ENCODE measurements at places on chromosomes 4 and X.
A peak's percentile ranks its signal among the peaks of the same experiment; 100 is the strongest.

DNA sequence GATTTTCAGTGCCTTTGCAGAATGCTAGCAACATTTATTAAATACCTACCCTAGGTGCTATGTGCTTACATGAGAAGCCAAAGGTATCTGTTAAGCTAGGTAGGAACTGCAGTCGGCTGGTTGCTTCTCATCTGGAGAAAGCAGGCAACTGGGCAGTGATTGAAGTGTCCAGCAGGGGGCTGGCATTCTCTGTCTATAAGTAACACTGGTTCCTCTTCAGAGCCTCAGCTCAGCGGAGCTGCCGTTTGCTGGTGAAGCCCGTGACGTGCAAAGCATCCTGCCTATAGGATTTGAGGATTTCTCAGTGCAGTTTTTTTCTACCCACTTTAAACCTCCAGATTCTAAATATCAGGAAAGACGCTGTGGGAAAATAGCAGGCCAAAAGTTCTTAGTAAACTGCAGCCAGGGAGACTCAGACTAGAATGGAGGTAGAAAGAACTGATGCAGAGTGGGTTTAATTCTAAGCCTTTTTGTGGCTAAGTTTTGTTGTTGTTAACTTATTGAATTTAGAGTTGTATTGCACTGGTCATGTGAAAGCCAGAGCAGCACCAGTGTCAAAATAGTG lies at the start of gene GRPR:
Gene GRPR (plus strand): TSS at position 344 of the 565 bp plus-strand sequence. CDS start 389 bp downstream, outside the sequence.
- no peak within 1 kb of the TSS for H3K4me3 ChIP-seq
- no peaks in the 10 kb centered on the region for H3K36me3 ChIP-seq
- H3K27ac ChIP-seq: no peak within 1 kb of the TSS
- no peaks in the 10 kb centered on the region for H3K4me1 ChIP-seq

DNA sequence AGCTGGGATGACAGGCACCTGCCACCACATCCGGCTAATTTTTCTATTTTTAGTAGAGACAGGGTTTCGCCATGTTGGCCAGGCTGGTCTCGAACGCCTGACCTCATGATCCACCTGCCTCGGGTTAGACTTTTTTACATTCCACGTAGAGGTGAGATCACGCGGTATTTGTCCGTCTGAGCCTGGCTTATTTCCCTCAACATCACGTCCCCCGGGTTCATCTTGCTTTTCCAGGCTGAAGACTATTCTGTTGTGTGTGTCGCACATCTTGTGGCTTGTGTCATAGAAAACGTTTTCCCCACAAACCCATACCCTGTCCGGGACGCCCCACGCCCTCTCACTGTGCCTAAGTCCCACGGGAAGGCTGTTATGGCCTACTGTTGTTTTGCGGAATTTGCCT lies 185.3 kb downstream of the CRLF2 start:
- H3K36me3 ChIP-seq: no peaks in the 10 kb centered on the region
- no peak overlapping the region for H3K27ac ChIP-seq
- no peak overlapping the region for H3K4me3 ChIP-seq
- no peaks in the 10 kb centered on the region for H3K27me3 ChIP-seq

DNA sequence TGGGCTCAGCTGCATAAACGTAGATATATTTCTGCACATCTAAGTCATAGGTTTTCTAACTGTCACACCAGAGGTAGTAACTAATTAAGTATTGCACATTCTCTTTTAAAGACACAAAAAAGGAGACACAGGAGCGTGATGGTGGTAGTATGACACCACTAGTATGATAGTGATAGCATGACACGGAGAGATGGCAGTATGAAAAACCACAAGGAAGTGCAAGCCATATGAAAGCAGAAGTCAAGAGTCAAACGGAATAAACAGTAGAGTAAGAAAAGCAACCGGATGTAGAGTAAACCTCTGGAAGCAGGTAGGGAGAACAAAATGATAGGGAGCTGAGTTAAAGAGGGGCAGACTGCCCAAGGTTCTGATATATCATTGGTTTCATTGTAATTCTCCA lies 382.2 kb upstream of the INTU start:
- no peak overlapping the region for H3K27ac ChIP-seq
- H3K36me3 ChIP-seq: no peaks in the 10 kb centered on the region
- H3K4me1 ChIP-seq: no peaks in the 10 kb centered on the region

- no peaks in the 10 kb centered on the region for H3K27me3 ChIP-seq
- DNase-seq: no peak
- H3K4me1 ChIP-seq: peaks cover 8% of the 10 kb centered on the region
- no peaks in the 10 kb centered on the region for H3K36me3 ChIP-seq
Observed at GRCh38 chr4:41992967-41993857, 2.9 kb downstream of the SLC30A9 start.

DNA sequence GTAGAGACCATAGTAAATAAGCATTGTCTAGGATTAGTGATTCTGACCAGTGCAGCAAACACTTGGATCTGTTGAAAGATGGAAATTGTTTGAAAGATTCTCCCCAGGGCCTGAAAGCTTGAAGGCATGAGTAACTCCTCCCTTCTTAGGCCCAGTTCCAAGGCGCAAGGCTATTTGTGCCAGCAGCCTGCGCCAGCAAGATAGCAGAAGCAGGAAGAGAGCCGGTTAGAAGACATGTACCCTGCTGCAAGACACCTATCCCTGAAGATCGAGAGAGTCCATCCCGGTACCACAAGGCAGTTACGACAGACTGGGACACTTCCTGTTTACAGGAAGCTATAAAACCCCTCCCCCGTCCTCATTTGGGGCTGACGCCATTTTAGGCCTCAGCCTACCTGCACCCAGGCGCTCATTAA lies 72.4 kb upstream of the JADE1 start:
- no peaks in the 10 kb centered on the region for H3K36me3 ChIP-seq
- no peak for DNase-seq
- no peak overlapping the region for H3K27ac ChIP-seq
- no peaks in the 10 kb centered on the region for H3K27me3 ChIP-seq

GRCh38 chr4:113300471-113300928 lies 251.0 kb downstream of the ANK2 start:
- peak; percentile 43 for DNase-seq
- H3K36me3 ChIP-seq: no peaks in the 10 kb centered on the region
- no peaks in the 10 kb centered on the region for H3K4me1 ChIP-seq
- H3K27ac ChIP-seq: no peak overlapping the region
- no peak overlapping the region for H3K4me3 ChIP-seq

- no peaks in the 10 kb centered on the region for H3K36me3 ChIP-seq
- H3K27ac ChIP-seq: no peak overlapping the region
- DNase-seq: no peak
- H3K4me1 ChIP-seq: no peaks in the 10 kb centered on the region
Observed at GRCh38 chr4:145418739-145419138, 62.9 kb upstream of the SMAD1 start.

DNA sequence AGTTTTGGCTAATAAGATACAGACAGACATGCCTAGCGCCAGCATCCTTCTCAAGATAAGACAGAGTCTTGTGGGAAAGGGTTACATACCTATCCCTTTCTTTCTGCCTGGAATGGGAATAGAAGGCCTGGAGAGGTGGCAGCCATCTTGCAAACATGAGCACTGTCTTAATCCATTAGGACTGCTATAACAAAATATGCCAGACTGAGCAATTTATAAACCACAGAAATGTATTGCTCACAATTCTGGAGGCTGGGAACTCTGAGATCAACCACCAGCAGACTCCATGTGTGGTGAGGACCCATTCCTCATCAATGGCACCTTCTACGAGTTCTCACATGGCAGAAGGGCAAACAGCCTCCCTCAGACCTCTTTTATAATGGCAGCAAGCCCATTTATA lies 26.5 kb upstream of the NEIL3 start:
- no peak overlapping the region for H3K27ac ChIP-seq
- no peak overlapping the region for H3K4me3 ChIP-seq

DNA sequence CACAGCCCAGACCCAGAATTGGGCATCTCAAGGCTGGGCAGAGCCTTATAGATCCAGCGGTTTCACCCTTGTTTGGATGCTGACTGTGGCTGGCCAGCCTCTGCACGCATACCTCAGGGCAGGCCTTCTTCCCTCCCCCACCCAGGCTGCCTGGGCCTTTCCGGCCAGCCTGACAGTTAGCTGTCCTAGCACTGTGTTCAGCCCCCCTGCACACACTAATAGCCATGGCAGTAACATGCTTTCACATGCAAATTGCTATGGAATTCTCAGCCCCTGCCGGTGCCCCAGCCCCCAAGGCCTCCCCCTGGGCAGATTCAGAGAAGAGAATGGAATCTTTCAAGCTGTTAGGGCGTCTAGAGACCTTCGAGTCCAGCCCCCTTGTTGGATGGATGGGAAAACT lies 17.7 kb downstream of the EFNB1 start:
- no peak for DNase-seq
- no peaks in the 10 kb centered on the region for H3K36me3 ChIP-seq
- no peak overlapping the region for H3K27ac ChIP-seq

DNA sequence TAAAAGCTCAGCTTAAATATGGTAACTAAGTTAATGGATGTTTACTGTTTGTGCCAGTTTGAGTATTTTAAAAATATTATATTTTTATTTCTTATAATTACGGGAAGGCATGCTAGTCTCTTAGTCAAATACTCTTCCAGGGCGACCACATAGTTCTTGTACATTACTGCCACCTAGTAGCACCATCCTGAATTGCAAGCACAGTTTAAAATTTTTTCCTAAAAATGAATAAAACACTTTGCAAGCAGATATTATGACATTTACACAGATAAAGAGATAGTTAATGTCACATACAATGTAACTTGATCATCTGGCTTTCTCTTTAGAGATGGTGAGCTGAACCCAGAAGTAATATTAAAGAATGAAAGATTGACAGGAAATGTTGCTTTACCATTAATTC lies 11.5 kb downstream of the NDP start:
- H3K27ac ChIP-seq: no peak overlapping the region
- H3K4me1 ChIP-seq: peaks cover 11% of the 10 kb centered on the region
- H3K36me3 ChIP-seq: no peaks in the 10 kb centered on the region
- H3K4me3 ChIP-seq: no peak overlapping the region
- no peak for DNase-seq

DNA sequence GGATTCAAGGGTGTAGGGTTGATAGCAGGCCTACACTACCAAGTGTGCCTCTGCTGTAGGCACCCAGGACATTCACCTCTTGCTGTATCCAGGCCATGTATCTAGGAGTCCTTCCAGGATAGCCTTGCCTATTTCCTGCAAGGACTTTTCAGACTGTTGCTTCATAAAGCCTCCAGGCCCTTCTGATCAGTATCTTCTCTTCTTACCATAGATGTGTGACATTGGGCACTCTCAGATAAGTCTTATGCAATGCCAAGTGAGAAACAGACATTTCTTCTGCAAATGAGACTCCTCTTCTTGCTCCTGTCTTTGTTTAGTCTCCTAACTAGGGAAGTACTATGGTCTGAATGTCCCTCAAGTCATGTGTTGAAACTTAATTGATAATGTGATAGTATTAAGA lies 386.8 kb downstream of the ANKRD50 start:
- no peaks in the 10 kb centered on the region for H3K4me1 ChIP-seq
- no peak overlapping the region for H3K4me3 ChIP-seq
- no peak for DNase-seq
- H3K27ac ChIP-seq: no peak overlapping the region

DNA sequence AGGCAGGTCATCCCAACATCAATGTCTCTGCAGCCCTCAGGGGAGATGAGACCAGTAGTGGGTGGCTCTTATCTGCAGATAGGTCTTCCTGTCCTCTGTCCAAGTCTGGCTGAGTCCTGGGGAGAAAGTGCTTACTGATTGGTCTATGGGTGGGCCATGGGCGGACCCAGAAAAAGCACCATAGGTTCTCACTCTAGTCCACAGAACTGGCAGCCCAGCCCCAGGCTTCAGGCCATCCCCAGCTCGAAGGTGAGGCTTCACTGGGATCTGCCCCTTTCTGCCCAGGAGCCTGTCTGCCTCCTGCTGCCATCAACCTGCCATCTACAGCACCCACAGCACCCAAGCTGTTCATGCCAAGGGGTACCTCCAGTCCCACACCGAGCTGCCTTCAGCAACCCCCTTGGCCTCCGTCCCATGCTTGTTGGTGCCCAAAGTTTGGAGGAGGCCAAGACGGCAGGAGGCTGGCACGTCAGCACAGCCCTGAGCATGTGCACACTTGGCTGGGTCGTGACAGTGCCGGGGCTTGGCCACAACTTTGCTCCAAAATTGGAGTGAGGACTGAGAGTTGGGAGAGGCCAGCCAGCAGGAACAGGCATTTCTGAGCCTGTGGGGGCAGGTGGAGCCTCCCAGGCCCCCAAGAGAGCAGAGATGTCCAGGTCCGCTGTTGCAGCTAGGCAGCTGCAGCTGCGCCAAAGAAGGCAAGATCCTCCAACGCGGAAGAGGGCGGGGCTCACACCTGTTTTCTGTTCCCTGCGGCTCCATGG lies 99.6 kb downstream of the IQCM start:
- H3K4me3 ChIP-seq: no peak overlapping the region
- H3K27ac ChIP-seq: no peak overlapping the region
- peak; percentile 30 for DNase-seq
- H3K4me1 ChIP-seq: no peaks in the 10 kb centered on the region

DNA sequence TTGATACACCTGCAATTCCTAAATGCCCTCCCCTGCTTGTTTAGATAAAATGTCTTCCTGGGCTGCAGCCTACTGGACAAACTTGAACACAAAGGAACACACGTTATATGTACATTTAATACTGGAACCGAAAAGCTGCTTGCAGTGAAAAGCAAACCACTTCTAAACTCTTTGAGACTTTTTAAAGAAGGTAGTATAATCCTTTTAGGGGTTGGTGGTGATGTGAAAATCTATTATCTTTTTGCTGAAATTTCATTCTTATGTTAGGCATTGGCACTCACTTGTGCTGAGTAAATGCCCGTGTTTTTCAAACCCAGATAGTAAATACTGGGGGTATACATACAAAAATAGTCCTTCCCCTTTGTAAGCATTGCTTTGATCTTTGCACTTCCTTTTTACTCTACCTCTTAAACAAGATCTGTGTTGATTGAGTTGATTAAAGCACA lies 2.2 kb downstream of the NFKB1 start:
- no peaks in the 10 kb centered on the region for H3K27me3 ChIP-seq
- peaks cover 4% of the 10 kb centered on the region for H3K4me1 ChIP-seq
- no peaks in the 10 kb centered on the region for H3K36me3 ChIP-seq
- DNase-seq: no peak

- no peaks in the 10 kb centered on the region for H3K27me3 ChIP-seq
- no peaks in the 10 kb centered on the region for H3K36me3 ChIP-seq
- no peak overlapping the region for H3K27ac ChIP-seq
- H3K4me3 ChIP-seq: no peak overlapping the region
Observed at GRCh38 chr4:3239998-3240920, 8.7 kb upstream of the MSANTD1 start.

- no peaks in the 10 kb centered on the region for H3K4me1 ChIP-seq
- no peak overlapping the region for H3K4me3 ChIP-seq
- H3K27ac ChIP-seq: no peak overlapping the region
- no peaks in the 10 kb centered on the region for H3K36me3 ChIP-seq
- DNase-seq: no peak
- H3K27me3 ChIP-seq: no peaks in the 10 kb centered on the region
Observed at GRCh38 chr4:3721627-3722026, 44.6 kb upstream of the ADRA2C start.

Measured in ovary (tissue), 10 donors.